ENCODE measurements at places on chromosomes 12 and 14. TPM values are rescaled to one million over a fixed set of nuclear protein-coding genes. Genes with fewer than 3 reads are reported as not detected.

The OR6C2 gene
- total RNA-seq: not detected

The KRT73 gene
- total RNA-seq: not detected

DNA sequence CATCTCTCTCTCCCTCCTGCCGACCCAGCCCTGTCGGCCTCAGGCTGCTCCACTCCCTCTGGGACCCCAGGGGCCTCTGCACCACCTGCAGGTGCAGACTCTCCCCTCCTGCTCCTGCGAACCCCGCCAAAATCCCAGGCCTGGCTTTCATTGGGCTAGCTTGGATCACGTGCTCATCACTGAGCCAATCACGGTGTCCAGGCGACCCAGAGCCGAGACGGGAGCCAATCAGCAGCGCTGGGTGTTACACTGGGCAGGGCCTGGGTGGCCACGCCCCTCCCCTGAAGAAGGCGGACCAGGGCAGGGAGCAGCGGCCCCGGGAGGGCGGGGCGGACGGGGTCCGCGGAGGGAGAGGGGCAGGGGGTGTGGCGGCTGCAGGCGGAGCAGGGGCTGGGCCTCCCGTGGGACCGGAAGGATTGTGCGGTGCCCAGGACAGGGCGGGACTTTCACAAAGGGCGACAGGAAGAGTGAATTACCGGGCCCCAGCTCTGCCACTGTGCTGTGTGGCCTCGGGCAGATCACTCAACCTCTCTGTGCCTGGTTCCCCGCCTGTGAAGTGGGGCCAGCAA lies 66.6 kb upstream of the FBRSL1 start:
- DNase-seq: no peak

- DNase-seq: no peak
Measured at GRCh38 chr14:101824339-101824727, 62.8 kb downstream of the PPP2R5C start.

- DNase-seq: no peak
Measured at GRCh38 chr12:57051011-57051410, 1.1 kb upstream of the MYO1A start.

DNA sequence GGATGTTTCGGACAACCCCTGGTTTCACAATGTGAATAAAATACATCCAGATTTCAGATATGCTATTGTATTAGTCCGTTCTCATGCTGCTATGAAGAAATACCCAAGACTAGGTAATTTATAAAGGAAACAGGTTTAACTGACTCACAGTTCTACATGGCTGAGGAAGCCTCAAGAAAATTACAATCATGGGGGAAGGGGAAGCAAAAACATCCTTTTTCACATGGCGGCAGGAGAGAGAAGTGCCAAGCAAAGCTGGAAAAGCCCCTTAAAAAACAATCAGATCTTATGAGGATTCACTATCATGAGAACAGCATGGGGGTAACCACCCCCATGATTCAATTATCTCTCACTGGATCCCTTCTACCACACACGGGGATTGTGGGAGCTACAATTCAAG lies 451.7 kb downstream of the MDGA2 start:
- no peak for DNase-seq
